K562 (cell line): ENCODE measurements at places on chromosomes 5 and 9. TPM values are rescaled to one million over a fixed set of nuclear protein-coding genes. Genes with fewer than 3 reads are reported as not detected.

GRCh38 chr5:35483191-35483590 is 134.5 kb upstream of the SPEF2 start:
- no peak for DNase-seq

- no peak for DNase-seq
These were observed 109.4 kb upstream of the TBCA start for GRCh38 chr5:77885519-77885918.

- no peak for DNase-seq
These were observed 102.1 kb upstream of the SLC12A2 start for GRCh38 chr5:127981498-127981897.

The SPINK14 gene
- not detected in 2 replicates for total RNA-seq

The INSL6 gene
- total RNA-seq, result not detected in 2 replicates

DNA sequence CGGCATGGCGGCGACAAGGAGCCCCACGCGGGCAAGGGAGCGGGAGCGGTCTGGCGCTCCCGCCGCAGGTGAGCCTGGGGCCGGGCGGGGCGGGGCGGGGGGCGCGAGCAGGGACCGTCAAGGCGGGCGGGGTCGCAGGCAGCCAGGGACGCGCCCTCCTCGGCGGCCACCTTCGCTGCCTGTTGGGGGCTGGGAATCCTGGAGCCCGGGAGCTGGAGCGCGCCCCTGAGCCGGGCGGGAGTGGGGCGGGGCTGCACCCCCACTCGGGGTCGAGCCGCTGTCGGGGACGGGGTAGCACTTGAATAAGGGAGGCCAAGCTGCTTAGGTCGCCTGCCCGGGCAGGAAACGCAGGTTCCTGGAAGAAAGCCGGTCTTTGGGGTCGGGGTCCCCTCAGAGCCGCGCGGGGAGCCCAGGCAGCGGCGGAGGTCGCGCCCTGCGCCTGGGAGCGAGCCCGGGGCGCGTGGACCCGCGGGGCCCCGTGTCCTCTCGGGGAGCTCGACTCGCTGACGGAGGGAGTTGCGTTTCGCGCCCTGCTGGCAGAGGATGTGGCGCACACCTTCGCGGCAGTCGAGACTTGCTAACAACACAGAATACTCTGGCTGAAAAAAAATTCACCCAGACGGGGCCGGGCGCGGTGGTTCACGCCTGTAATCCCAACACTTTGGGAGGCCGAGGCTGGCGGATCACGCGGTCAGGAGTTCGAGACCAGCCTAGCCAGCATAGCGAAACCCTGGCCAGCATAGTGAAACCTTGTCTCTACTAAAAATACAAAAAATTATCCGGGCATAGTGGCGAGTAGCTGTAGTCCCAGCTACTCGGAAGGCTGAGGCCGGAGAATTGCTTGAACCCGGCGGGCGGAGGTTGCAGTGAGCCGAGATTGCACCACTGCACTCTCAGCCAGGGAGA is 552 bp downstream of the OTULINL start:
- DNase-seq, result no peak

DNA sequence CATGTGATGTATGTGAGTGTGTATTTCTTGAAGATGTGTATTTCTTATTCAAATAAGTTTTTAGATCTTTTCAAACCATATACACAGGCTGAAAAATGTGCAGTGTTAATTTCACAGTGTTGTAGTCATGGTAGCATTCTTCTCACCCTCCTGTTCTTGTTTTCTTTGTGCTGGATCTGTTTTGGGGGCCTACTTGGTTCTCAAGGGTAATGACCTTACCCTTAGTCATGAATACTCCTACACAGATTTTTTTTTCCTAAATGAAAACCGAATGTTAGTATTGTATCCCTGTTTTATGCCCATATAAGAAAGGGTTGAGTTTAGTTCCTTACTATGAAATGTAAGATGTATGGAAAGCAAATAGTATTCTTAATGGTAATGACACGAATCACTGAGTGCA is 88.0 kb downstream of the SLC44A1 start:
- no peak for DNase-seq

DNA sequence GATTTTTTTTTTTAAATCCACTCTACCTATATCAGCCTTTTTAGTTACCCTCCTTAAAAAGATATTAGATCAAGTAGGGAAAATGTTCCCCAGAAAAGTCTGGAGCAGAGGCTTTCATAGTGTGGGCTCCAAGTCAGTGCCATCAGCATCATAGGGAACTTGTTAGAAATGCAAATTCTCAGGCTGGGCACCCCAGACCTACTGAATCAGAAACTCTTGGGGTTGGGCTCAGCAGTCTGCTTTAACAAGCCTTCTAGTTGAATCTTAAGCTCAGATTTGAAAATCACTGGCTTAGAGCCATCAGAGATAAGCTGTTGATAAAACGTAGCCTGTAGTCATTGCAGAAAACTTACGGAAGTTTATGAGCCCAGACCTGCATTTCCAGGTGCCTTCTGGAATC is 140.1 kb downstream of the TMEM38B start:
- DNase-seq, result no peak

The SLC6A18 gene
- total RNA-seq, result not detected in 2 replicates

- DNase-seq, result no peak
These were observed 126.8 kb downstream of the TMEM174 start for GRCh38 chr5:73299665-73300336.

The ZNF484 gene
- total RNA-seq, result 2.7 TPM in 2 replicates

The SHISAL2B gene
- total RNA-seq, result not detected in 2 replicates

DNA sequence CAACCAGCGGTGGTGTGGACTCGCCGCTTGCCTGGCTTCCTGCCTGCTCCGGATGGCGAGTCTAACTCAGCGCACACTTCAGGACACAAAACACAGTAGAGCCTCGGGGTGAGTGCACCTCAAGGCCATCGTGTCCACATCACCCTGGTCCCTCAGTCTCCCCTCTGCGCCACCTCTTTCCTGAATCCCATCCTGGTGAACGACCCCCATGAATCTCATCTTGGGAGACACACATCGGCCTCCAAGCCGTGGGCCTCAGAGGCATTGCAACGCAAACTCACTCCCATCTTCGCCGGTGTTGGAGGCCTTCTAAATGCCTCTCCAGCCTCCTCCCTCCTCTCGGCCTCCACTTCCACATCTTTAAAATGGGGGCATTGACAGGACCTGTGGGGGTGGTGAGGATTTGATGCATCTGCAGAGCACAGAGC is 124.3 kb downstream of the COL23A1 start:
- no peak for DNase-seq

DNA sequence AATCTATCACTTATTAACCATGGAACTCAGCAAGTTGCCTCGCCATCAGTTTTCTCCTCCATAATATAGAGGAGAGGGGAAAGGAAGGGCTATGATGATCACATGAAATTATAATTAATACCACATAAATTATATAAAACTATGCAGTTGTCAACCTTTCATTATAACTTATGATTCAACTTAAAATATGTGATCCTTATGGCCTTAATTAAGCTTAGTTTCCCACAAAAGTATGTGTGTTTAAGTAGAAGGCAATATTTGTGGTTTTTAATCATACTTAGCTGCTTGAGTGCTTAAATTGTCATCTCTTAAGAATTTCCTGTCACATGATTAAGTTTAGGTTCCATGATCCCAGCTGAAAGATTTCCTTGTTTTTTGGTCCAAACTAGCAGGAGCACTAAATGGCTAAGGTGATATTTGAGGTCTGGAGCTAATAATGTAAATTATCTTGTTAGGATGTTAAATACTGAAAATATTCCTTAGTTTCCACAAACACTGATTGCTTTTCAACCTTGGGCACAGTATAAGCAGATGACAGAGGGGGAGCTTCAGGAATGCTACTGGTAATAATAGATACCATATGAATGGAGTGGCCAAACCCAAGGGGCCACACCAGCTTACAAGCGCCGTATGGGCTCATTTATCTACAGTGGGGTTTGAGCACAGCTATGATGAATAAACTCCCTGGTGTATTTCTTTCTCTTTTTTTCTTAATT is 26.4 kb upstream of the F2R start:
- DNase-seq, result no peak

The PROB1 gene
- 1.6 and 1.8 TPM in 2 replicates for total RNA-seq

DNA sequence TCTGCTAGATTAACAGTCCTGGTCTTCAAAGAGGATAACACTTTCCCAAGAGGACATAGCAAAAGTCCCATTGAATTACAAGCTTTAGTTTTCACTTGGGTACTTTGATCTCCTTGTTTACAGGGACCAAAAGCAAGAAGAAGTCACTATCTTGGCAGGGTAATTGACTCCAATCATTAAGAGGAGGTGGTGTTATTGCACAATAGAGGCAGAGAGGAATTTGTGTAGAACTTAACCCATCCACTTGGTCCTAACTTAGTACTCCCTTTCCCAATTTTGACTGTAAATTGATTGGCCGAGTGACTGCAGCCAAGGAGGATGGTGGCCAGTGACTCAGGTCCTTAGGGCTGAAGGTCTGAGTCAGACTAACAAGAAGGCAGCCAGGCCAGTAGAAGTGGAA is 9.3 kb upstream of the TRPC7 start:
- DNase-seq, result no peak

The C9orf78 gene
- 89.0 and 94.6 TPM in 2 replicates for total RNA-seq

GRCh38 chr9:97529363-97530076 is 28.1 kb downstream of the TMOD1 start:
- DNase-seq, result no peak

DNA sequence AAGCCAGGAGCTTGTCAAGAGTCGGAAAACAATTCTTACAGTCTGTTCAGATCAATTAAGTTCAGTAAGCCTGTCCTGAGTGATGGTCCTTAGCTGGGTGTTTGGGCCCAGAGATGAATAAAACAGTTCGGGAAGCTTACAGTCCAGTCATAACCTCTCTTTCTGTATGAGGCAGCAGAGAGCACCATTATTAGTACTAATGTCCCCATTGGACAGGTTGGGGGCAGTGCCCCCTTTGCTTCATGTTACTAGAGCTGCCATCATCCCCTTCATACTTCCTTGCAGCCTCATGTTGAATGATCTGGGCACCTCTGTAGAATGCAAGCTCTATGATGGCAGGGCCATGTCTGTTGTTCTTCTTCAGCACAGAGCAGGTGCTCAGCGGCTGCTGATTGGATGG is 9.8 kb downstream of the DOCK2 start:
- DNase-seq, result no peak

GRCh38 chr5:37735649-37736347 is 104.0 kb downstream of the GDNF start:
- DNase-seq, result no peak

DNA sequence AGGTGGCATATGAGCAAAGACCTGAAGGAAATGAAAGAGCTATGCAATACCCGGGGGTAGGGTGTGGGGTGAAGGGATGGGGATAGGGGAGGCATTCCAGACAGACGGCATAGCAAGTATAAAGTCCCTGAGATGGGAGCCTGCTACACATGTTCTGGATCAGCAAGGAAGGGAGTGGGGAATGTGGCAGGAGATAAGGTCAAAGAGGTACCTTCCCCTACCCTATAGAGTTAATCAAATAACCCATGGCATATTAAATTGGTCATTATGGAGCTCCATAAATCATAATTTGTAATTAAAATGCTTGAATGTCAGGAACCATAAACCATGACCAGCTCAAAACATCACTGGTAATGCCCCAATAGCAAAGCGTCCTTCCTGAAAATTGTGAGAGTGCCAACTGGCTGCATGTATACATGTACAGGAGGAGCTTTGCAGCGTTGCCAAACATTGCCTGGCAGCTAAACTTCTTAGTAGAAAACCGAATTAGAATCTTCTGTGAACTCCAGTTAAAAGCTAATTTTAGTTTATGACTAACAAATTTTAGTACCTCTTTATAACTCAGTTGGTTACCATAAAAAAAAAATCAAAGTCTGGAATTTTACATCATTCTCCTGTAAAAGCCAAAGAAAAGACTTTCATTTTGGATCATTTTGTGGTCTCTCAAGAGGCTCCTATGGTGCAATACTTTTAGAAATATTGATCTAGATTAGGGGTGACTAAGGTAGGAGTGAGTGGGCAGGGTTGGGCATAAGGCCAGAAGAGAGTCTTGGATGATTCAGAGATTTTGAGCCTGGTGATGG is 4.7 kb downstream of the DNAI1 start:
- no peak for DNase-seq

The IFNA13 gene
- total RNA-seq, result not detected in 2 replicates

- no peak for DNase-seq
These were observed 32.4 kb upstream of the RPL26L1 start for GRCh38 chr5:172926796-172927195.

DNA sequence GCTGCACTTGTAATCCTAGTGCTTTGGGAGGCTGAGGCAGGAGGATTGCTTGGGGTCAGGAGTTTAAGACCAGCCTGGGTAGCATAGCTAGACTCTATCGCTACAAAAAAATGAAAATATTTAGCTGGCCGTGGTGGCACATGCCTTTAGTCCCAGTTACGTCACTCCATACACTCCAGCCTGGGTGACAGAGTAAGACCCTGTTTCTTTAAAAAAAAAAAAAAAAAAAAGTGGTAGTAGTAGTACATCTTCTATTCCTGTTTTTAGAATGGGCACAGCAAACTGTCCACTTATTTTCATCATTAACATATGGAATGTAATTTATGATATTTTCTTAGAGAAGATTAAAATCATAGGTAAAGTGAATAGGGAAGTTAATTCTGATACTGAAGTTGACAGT is 48.2 kb downstream of the TRIO start:
- no peak for DNase-seq

The SPATA9 gene
- total RNA-seq, result 0.11 TPM in 1 of 2 replicates, not detected in the other

The PDCD1LG2 gene
- not detected in 2 replicates for total RNA-seq

DNA sequence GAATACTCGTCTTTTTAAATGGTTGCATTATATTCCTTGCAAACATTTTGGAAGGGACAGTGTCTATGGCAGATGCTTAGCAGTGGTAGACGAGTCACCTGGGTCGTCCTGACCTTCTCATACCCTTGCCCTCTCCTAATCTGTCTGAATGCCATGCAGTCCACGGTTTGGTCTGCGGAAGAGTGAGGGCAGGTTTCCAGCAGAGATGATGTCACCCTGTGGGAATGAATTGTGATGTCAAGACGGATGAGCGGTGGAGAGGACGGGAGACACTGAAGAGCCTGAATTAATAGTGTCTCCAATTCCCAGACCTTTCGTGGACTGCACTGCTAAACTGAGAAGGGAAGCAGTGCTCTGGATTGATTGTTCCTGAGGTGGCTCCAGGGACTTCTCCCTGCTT is 329.0 kb upstream of the PANK3 start:
- no peak for DNase-seq

DNA sequence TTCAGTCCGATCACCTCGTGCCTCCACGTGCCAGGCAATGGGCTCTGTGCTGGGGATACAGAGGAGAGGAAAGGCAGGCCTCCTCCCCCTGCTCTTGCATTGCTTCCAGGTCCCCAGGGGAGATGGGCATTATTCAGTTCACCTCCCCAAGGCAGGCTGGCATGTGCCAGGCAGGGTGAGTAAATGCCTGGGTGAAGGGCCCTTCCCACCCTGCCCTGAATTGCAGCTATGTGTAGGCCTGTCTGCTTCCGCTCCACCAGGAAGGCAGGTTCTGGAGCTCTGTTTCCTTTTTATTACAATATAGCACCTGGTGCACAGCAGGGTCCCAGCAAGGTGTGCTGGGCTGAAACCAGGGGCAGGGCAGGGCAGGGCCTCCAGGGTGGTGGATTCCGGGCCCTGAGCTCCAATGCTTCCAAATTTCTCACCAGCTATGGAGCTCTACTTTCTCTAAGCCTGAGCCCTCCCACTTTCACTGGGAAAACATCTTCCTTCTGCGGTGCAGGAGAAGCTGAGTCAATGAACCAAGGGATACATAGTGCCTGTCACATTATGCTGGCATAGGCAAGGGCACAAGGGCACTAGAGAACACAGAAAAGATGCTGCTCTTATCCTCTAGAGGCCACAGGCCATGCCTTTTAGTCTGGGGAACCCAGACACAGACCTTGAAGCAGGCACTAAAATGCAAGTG is 42.0 kb downstream of the SHB start:
- DNase-seq, result no peak
